Left colon (tissue), 2 donors: ENCODE measurements at places on chromosomes 1 and 21. TPM values are rescaled to one million over a fixed set of nuclear protein-coding genes. Genes with fewer than 3 reads are reported as not detected.

The CFAP141 gene
- not detected for total RNA-seq

The ECM1 gene
- total RNA-seq: 6.3 TPM

The KCNJ15 gene
- 0.21 TPM for total RNA-seq

The NEK2 gene
- 6.6 TPM for total RNA-seq

The RBM11 gene
- total RNA-seq: 1.4 TPM
